ENCODE measurements at places on chromosomes 13 and 19.

DNA sequence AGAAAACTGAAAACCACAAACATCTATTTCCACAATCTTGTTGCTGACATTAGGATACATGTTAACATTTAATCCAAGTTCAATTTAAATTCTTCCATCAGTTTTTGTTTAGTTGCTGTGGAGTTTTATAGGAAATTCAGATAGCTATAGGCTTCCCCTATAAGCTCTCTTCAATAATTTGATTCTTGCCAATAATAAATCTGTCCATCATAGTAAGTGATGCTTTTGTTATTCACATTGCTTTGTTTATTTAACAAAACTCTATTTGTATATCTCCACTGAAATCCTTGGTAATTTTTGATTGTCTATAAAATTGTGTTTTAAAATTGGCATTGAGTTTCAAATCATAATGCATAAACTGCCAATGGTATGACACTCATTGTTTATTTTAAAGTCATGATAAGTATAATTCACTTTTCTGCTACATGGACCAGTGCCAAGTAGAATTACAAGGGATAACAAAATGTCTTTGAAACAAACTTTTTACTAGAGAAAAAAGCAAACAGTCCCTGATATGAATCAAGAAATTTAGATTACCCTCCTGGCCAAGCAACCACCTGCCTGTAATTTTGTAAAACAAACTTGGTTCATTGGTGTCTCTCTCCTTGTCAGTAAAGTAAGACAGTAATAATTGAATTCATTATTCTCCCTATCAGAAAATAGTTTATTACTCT lies 577.3 kb upstream of the GPC6 start:
- no peak for DNase-seq

- no peak for DNase-seq
These were observed 2.2 kb downstream of the RGCC start for GRCh38 chr13:41459432-41460073.

- peak; percentile 73 for DNase-seq
These were observed 39.2 kb downstream of the TSSK6 start for GRCh38 chr19:19475849-19476828.

DNA sequence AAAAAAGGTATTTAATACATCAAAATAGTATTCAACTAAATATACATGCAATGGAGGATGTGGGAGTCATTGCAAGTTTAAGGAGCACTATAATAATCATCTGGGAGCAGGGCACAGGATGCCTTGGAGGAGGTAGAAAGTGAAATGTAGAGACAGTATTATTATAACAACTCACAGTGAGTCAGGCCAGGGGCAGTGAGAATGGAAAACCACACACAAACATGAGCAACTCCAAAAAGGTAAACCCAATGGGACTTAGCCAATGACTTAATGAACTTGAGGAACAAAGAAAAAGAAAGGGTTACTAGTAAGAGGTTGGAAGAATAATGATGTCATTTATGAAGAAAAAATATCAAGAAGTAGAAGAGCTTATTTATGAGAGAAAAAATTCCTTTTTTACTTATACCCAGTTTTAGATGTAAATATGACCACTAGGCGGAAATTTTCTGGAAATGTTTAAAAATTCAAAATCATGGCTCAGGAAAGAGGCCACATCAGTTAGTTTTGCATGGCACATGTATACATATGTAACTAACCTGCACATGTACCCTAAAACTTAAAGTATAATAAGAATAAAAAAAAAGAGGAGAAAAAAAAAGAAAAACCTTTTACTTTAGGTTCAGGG lies 389.3 kb downstream of the SUCLA2 start:
- no peak for DNase-seq

DNA sequence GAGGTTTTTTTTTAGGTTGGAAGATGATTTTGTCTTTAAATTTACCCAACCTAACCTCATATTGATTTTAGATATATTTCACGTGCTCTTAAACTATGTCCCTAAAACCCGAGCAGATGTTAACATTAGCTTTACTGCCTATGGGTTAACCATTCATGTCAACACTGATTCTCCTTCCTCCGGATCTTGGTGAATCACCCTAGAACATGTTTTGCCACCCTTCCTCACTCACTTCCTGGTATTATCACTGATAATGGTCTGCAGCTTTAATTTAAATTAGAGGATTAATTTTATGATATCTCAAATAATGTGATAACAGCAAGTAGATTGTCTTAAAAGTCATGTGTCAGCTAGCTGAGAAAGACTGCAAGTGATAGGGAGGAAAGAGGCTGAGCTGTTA lies 31.9 kb downstream of the HTR2A start:
- DNase-seq = no peak

GRCh38 chr19:51292971-51293370 lies 18.5 kb upstream of the IGLON5 start:
- DNase-seq = no peak

- no peak for DNase-seq
These were observed 17.6 kb upstream of the KLK4 start for GRCh38 chr19:50928831-50929230.

DNA sequence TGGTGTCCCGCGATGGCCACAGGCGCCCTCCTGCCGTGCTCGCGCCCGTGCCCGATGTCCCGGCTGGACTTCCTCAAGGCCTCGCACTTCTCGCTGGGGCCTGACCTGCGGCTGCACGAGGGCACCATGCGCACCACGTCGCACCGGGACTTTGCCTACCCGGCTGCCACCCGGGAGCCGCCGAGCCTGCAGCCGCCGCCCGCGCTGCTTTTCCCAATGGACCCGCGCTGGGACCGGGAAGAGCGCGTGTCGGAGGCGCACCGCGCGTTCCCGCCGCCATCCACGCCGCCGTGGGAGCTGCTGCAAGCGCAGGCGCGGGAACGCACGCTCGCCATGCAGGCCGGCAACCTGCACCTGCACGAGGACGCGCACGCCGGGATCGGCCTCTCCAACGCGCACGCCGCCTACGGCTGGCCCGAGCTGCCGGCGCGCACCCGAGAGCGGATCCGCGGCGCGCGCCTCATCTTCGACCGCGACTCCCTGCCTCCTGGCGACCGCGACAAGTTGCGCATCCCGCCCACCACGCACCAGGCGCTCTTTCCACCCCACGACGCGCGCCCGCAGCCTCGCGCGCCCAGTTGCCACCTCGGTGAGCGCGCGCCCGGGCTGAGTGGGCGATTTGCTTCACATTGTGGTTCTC lies 12.1 kb upstream of the PEX11G start:
- peak; percentile 95 for DNase-seq

DNA sequence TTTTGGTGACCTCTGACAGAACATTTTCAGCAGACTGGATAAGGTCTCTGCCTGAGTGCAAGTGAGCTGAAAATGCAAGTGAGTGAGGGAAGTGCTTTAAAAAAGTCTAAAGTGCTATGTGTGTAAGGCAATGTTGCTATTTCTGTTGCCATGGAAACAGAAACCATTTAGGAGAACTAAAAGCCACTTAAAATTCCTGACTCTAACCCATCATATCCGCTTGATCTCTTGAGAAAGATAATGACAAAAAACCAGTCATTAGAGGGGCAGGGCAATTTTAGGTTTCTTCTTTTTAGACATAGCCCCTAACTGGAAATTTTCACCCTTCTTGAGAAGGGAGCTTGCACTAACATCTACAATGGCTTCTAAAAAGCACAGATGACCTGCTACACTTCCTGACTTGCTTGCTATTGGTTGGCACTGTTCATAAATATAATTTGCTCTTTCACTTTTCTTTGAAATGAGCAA lies at the start of gene CYSLTR2:
TSS of gene CYSLTR2 (plus strand) at position 458 of the 468 bp plus-strand sequence. CDS start 52,889 bp downstream, outside the sequence.
- DNase-seq = no peak

DNA sequence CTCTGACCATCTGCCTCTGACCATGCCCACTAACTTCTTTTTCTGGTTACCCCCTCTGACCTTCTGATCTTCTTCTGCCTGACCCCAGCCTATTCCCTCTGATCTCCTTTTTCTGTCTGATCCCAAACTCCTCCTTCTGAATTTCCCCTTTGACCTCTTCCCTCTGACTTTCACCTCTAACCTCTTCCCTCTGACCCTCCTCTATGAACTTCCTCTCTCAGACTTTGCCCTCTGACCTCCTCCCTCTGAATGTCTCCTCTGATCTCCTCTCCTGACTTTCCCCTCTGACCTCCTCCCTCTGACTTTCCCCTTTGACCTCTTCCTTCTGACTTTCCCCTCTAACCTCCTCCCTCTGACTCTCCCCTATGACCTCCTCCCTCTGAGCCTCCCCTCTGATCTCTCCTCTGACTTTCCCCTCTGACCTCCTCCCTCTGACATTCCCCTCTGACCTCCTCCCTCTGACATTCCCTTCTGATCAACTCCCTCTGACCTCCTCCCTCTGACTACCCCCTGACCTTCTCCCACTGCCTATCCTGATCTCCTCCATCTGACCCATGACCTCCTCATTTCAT lies 3.5 kb downstream of the COL5A3 start:
- no peak for DNase-seq
